Activated CD8-positive, alpha-beta memory T cell treated with anti-CD3 and anti-CD28 coated beads for 1 hour (primary cell): ENCODE measurements at places on chromosomes 6 and 20.

GRCh38 chr20:2800521-2801285 is at the start of gene CPXM1:
TSS of gene CPXM1 (minus strand) at chr20:2800627. CDS start at chr20:2800572, 55 bp downstream.
- DNase-seq: no peak

DNA sequence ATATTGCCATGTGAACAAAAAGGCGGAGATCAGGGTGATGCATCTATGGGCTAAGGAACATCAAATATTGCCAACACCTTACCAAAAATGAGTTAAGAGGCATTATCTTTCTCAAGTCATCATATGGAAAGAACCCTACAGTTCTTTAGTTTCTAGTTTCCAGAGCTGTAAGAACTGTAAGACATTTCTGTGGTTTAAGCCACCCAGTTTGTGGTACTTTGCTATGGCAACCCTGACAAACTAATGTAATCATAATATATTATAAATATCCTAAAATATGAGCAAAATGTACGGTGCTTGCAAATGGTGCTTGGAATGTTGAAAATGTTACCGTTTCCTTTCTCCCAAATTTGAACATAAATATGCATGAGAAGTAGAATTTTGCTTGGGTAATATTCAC is 349.6 kb downstream of the PHF3 start:
- DNase-seq: no peak

DNA sequence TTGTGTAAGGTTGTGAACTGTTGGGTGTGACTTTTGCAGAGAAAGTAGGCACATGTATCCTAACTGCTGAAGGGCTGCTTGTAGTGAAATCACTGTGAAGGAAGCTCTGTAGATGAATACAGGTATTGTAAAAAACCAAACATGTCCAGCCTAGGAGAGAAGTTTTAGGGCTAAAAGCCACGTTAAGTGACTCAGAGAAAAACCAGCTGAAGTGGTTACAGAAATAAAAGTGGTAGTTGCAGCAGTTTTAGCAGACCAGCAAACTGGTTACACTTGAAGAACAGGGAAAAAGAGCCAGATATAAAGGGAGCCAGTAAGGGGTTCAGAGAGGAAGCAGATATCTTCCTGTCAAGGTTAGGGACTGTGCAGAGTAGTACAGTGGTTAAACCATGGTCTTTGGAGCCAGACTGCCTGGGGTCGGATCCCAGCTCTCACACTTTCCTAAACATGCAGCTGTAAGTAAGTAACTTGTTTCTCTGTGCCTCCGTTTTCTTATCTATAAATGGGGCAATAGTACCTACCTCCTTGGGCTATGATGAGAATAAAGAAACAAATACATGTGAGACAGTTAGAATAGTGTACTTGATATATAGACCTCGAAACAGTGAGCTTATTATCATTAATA is 33.8 kb upstream of the RNF8 start:
- no peak for DNase-seq

DNA sequence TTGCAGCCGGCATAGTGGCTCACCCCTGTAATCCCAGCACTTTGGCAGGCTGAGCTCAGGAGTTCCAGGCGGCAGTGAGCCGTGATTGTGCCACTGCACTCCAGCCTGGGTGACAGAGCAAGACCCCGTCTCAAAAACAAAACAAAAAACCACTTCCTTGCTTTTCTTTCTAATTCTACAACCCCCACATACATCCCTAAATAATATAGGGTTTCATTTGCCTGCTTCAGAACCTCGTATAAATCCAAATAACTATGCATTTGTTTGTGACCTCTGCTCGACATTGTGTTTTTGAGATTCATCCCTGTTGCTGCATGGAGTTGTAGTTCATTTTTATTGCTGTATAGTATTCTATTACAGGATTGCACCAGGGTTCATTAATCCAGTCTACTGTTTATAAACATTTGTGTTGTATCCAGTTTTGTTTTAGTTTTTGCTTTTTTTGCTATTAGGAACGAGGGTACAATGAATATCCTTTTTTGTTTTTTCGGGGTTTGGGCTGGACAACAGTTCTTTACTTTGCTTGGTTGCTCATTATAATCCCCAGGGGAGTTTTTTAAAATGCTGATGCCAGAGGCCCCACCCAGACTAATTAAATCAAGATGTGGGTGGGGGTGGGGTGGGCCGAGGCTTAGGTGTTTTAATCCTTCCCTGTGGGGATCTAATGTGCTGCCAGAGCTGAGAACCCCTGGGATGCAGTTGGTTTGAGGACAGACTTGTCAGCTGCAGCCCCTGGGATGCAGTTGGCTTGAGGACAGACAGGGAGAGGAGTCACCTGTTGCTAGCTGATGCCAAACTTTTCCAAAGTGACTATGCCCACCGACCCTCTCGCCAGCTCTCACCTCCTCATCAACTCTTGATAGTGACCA is 2.4 kb upstream of the SNAI1 start:
- DNase-seq: no peak

DNA sequence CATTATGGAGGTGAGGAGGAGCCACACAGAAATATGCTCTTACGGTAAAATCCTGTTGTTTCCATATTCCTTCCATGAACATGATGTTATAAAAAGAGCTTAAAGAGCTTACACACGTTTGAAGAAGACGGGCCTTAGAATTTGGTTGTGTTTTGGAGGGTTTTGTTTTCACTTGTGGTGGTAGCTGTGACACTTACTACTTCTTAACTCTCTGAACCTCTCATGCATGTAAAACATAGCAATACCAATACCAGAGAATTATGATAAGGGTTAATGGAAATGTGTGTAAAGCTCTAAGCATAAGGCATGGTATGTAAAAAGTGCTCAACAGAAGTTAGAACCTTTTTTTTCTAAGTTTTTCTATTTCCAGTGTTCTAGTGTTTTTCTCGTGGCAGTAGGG is 256.1 kb upstream of the KCNQ5 start:
- DNase-seq: no peak

DNA sequence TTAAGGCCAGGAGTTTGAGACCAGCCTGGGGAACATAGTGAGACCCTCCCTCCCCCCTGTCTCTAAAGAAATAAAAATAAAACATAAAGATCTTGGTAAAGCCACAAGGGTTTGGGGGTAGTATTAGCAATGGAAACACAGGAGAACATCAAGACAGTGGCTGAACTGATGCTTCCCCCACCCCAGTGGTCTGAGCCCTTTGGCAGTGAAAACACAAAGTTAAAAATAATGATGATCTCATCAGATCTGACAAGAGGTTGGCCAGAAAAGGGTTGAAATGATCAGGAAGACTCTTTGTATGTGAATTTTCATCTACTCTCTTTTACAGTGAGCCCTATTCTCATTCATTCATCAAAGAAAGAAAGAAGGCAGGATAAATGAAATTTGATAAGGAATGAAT is 93.7 kb downstream of the KCNB1 start:
- no peak for DNase-seq

DNA sequence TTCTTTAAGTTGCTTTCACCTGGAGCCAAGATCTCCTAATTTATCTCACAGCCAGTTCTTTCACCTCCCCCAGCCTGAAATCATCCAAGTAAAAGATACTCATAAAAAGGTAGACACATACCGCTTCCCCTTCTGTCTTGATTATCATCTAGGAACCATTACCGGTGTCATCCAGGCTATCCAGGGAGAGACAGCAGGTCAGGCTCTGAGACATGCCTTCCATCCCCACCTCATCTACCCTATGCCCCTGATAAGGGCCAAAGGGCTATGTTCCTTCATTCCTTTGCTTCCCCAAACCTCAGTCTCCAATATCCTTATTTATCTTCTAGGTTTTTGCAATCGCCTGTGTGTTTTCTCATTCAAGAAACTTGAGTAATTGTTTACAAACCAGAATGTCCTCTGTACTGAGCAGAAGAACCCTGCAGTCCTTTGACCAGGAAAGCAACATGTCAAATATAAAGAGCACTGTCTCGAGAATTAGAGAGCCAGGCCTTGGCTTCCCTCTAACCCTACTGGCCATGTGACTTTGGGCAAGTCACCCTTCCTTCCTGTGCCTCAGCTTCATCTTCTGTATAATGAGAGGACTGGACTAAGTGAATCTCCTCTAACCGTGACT is 41.0 kb downstream of the TNFRSF21 start:
- DNase-seq: no peak

DNA sequence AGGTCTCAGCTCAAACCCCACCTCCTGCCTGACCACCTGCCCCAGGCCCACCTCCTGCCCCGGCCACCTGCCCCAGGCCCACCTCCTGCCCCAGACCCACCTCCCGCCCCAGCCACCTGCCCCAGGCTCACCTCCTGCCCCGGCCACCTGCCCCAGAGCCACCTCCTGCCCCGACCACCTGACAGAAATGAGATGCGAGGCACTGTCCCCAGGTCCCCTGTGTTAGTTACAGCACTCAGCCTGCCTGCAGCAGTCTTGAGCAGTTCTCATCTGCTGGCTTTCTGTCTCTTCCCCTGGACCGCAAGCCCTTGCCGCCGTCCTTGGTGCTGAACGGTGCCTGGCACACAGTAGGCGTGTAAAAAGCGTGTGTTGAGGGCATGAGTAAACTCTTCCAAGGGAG is 79.5 kb downstream of the CDH4 start:
- DNase-seq: no peak

DNA sequence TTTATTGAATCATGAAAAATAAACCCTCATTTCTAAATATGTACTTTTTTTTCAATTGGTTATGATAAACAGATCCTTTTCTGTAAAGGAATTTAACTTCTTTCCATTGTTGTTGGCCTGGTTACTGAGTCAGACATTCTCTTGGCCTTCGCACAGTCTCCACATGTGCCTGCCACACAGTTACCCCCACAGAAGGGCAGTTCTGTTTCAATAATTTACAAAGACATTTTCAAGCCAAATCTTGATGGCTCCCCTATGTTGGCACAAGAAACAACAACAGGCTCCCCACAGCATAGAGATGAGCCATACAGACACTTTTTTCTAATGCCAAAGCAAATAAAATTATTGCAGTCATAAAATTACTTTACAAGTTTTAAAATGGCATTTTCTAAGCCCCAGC is 55.6 kb upstream of the BEND6 start:
- no peak for DNase-seq
